Upper lobe of left lung (tissue), 6 donors: ENCODE measurements at places on chromosomes 11 and 22. TPM values are rescaled to one million over a fixed set of nuclear protein-coding genes. Genes with fewer than 3 reads are reported as not detected.

- H3K4me1 ChIP-seq, result peaks cover 35% of the 10 kb centered on the region
- no peaks in the 10 kb centered on the region for H3K36me3 ChIP-seq
- H3K4me3 ChIP-seq, result peak overlapping the region; percentile 74
- DNase-seq, result peak; percentile 89
- H3K27ac ChIP-seq, result peak overlapping the region; percentile 95
Observed at GRCh38 chr11:12674936-12675696, 895 bp downstream of the TEAD1 start.

The DGCR6 gene
- 4.8 TPM for total RNA-seq

The RBX1 gene
- total RNA-seq, result 54.3 TPM

The MOV10L1 gene
- total RNA-seq, result 0.47 TPM

- peak; percentile 9 for DNase-seq
- no peak overlapping the region for H3K4me3 ChIP-seq
- no peaks in the 10 kb centered on the region for H3K36me3 ChIP-seq
- no peaks in the 10 kb centered on the region for H3K27me3 ChIP-seq
Observed at GRCh38 chr22:49303061-49303735, 524.5 kb downstream of the BRD1 start.

DNA sequence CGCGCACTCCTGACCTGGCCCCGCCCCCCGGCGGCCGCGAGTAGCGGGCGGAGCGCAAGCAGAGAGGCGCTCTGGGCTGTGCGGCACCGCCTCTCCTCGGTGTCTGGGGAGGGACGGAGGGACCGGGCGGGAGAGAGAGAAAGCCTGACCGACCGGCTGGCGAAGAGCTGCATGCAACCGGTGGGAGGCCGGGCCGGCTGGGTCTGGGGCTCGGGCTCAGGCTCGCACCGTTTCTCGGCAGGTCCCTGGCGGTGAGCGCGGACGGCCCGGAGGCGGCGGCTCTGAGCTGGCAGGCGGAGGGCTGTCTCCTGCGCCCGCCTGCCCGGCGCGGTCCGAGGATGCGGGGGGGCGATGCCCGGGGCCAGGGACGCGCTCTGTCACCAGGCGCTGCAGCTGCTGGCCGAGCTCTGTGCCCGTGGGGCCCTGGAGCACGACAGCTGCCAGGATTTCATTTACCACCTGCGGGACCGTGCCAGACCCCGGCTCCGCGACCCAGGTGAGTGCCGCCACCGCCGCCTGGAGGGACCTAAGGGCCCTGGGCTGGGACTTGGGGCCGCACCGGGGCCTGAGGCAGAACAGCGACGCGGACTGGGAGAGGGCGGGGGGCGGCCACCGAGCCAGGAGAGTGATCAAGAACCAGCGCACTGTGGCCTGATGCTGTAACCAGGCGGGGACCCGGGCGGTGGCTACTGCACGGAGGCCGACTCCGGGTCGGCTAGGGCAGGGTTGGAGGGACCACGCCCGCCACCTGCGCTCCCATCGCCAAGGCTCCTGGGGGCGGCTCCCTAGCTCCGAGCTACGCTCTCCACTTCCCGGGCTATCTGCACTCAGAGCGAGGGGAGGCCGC is at the start of gene SYT9:
Gene SYT9 (plus strand): TSS at position 69 of the 847 bp plus-strand sequence. CDS start 283 bp downstream, at position 352.
- H3K27ac ChIP-seq, result no peak within 1 kb of the TSS
- H3K4me3 ChIP-seq, result peak within 1 kb of the TSS; percentile 53
- peak; percentile 91 for DNase-seq
- H3K4me1 ChIP-seq, result peaks cover 16% of the 10 kb centered on the region
- H3K36me3 ChIP-seq, result no peaks in the 10 kb centered on the region

The SYT7 gene
- 2.1 TPM for total RNA-seq

DNA sequence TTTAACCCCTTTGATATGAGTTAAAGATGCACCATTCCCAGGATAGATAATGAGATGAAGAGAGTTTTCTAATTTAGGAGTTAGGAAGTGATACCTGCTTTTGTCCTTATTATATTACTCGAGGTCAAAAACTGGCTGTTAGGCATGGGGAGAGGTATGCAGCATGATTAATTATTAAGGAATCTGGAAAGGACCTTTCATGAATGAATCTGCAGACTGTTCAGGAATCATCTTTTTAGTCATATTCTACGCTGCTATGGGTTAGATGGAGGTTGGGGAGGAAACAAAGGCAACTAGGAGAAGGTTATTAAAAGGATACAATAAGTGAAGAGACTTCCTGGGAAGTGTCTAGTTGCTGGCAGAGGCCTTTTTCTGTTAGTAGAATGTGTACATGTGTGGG is 492.4 kb upstream of the CCDC90B start:
- no peak overlapping the region for H3K27ac ChIP-seq
- no peak for DNase-seq
- H3K27me3 ChIP-seq, result no peaks in the 10 kb centered on the region
- H3K4me3 ChIP-seq, result no peak overlapping the region
- no peaks in the 10 kb centered on the region for H3K4me1 ChIP-seq

The HBG1 gene
- not detected for total RNA-seq

DNA sequence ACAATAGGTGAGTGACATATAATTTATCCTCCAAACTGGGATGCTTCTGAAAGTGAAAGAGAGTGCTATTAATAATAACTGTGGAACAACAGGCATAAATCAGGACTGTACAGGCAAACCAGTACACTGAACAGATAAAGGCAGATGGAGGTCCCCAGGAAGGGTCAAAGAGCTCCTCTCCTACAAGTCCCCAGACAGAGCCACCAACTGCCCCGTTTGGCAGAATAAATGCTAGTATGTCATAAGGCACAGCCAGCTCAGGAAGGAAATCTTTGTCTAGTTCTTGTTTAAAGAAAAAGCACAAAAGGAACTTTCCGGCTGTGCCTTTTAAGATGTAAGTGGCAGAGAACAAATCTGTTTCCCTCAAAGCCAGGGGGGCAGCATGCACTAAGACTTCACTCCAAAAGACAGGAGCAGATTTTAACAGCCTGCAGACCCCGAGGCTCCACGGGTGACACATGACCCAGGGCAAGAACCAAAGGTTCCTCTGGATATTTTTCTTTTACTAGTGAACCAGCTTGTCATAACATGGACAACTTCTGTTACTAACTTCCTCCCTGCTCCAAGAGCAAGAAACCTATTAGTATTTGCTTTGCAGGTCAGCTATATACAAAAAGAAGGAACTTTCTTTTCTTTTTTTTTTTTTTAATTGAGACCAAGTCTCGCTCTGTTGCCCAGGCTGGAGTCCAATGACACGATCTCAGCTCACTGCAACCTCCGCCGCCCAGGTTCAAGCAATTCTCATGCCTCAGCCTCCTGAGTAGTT is 50.2 kb downstream of the MYH9 start:
- peak overlapping the region; percentile 91 for H3K27ac ChIP-seq
- peaks cover 61% of the 10 kb centered on the region for H3K36me3 ChIP-seq
- H3K4me1 ChIP-seq, result peaks cover 92% of the 10 kb centered on the region

The CAVIN3 gene
- total RNA-seq, result 45.1 TPM

DNA sequence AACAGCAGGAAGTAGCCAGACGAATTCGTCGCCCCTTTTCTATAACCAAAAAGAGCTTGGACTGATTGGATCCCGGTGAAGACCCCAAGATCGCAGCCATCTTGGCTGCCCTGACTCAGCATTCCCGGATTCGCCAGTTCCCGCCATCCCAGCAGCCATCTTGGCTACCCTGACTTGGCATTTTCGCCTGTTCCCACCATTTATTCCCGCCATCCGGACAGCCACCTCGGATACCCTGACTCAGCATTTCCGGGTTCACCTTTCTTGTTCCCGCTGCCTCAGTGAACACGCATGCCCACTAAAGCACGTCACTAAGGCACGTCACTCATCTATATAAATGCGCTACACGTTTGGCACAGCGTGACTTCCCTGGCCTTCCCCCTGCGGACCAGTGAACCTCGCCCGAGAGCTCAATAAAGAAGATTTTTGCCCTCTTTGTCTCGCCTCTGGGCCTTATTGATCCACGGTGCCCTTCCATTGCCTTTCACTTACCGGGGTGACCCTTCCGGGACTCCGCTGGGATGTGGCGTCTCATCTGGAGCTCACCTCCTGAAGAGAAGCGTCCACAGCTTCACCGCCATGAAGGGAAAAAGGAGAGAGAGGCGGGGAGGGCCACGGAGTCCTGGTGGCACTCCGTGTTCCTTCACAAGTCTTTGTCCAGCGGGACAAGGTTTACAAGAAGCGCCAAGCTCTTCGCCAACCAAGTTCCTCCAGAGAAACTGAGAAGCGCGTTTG is 4.0 kb upstream of the OR56A3 start:
- H3K4me3 ChIP-seq, result no peak overlapping the region
- no peaks in the 10 kb centered on the region for H3K4me1 ChIP-seq
- no peak for DNase-seq
- no peaks in the 10 kb centered on the region for H3K27me3 ChIP-seq
- no peak overlapping the region for H3K27ac ChIP-seq

- H3K4me3 ChIP-seq, result no peak overlapping the region
- peak; percentile 81 for DNase-seq
- peaks cover 33% of the 10 kb centered on the region for H3K36me3 ChIP-seq
- no peak overlapping the region for H3K27ac ChIP-seq
Observed at GRCh38 chr11:57493507-57494503, 21.7 kb downstream of the SLC43A1 start.

The FAM180B gene
- total RNA-seq, result not detected

The PCF11 gene
- 59.1 TPM for total RNA-seq

GRCh38 chr11:18012122-18012905 is 533 bp downstream of the SERGEF start:
- DNase-seq, result no peak
- H3K4me3 ChIP-seq, result peak overlapping the region; percentile 53
- H3K4me1 ChIP-seq, result peaks cover 7% of the 10 kb centered on the region

The HOATZ gene
- total RNA-seq, result 1.2 TPM

GRCh38 chr11:121372671-121373429 is 79.3 kb upstream of the SORL1 start:
- H3K4me3 ChIP-seq, result no peak overlapping the region
- H3K27ac ChIP-seq, result no peak overlapping the region
- peaks cover 7% of the 10 kb centered on the region for H3K4me1 ChIP-seq
- DNase-seq, result no peak

GRCh38 chr11:32775908-32776307 is 18.6 kb downstream of the CCDC73 start:
- no peaks in the 10 kb centered on the region for H3K4me1 ChIP-seq
- no peak overlapping the region for H3K4me3 ChIP-seq
- no peak overlapping the region for H3K27ac ChIP-seq
- no peak for DNase-seq
- H3K27me3 ChIP-seq, result no peaks in the 10 kb centered on the region

The GUCD1 gene
- 134 TPM for total RNA-seq

DNA sequence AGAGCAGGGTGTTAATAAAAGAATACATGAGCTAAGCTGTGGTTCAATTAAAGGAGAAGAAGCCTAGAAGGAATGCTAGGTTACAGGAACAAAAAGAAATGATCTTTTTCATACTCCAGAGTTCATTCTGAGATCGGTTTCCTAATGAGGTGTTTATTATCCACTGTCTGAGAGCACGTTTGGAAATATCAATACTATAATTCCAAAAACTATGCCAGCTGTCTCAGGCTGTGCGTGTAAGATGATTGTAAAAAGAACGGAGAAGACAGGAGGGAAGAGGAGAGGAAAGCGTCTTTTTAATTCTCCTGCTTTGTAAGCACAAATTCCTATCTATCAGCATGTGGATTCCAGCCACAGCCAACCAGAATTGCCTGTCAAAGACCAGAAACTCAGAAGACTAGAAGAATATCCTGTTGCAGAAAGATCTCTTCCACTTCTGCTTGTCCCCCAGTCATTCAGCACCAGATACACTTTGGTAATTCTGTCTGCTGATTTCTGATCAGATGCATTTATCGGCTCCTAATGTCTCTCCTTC is 25.7 kb downstream of the APOL5 start:
- H3K4me1 ChIP-seq, result no peaks in the 10 kb centered on the region
- H3K36me3 ChIP-seq, result no peaks in the 10 kb centered on the region
- H3K4me3 ChIP-seq, result no peak overlapping the region
- no peaks in the 10 kb centered on the region for H3K27me3 ChIP-seq
- H3K27ac ChIP-seq, result peak overlapping the region; percentile 36
- no peak for DNase-seq

The MMP1 gene
- total RNA-seq, result 0.29 TPM

- DNase-seq, result no peak
- no peaks in the 10 kb centered on the region for H3K27me3 ChIP-seq
- H3K27ac ChIP-seq, result no peak overlapping the region
- H3K4me3 ChIP-seq, result no peak overlapping the region
- H3K4me1 ChIP-seq, result no peaks in the 10 kb centered on the region
Observed at GRCh38 chr22:35116817-35117216, 50.9 kb downstream of the ISX start.

- H3K4me1 ChIP-seq, result no peaks in the 10 kb centered on the region
- no peak overlapping the region for H3K4me3 ChIP-seq
- H3K27me3 ChIP-seq, result no peaks in the 10 kb centered on the region
- no peak for DNase-seq
- no peak overlapping the region for H3K27ac ChIP-seq
- H3K36me3 ChIP-seq, result no peaks in the 10 kb centered on the region
Observed at GRCh38 chr11:76987203-76987602, 47.0 kb upstream of the B3GNT6 start.

The CSKMT gene
- 7.3 TPM for total RNA-seq

The CELSR1 gene
- 68.3 TPM for total RNA-seq

The FOLR3 gene
- total RNA-seq, result 69.7 TPM
